ENCODE measurements at places on chromosomes 7 and 10. TPM values are rescaled to one million over a fixed set of nuclear protein-coding genes. Genes with fewer than 3 reads are reported as not detected.

Gene SPAM1
- not detected for total RNA-seq

Gene LIPK
- total RNA-seq, result not detected

Gene FFAR4
- total RNA-seq, result not detected

Gene CFAP46
- total RNA-seq, result 2.0 TPM

Gene FAM185A
- total RNA-seq, result 15.2 TPM

Gene CHCHD3
- 45.2 TPM for total RNA-seq

Gene AGR3
- not detected for total RNA-seq

Gene ZKSCAN5
- 17.0 TPM for total RNA-seq

Gene TRIM50
- total RNA-seq, result not detected

Gene RET
- 2.2 TPM for total RNA-seq

Gene RNLS
- total RNA-seq, result 4.2 TPM

Gene TMEM213
- total RNA-seq, result not detected

Measured in temporal lobe (tissue), 4 donors.